ENCODE measurements at places on chromosomes 1 and 21.

GRCh38 chr1:204970937-204971336 lies 72.1 kb upstream of the CNTN2 start:
- no peak for DNase-seq

GRCh38 chr1:103496014-103496635 lies 29.4 kb upstream of the RNPC3 start:
- DNase-seq = no peak

DNA sequence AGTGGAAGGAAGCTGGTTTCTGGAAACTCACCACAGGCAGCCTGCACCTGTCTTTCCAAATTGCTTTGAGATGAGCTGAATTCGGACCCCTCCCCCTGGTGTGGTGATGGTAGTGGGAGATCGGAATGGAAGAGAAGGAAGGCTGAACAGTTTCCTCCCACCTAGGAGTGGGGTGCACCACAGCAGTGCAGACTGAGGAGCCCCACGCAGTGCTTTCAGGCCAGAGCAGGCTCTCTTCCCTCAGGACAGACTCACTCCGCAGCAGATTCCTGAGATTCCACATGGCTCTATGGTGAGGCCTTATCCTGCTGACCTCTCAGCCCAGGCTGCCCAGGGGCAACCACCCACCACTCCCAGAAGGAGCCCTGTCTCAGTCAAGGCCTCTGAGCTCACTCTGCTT lies 80.9 kb downstream of the ATP1A1 start:
- DNase-seq = no peak

GRCh38 chr1:237226177-237226944 lies 184.4 kb downstream of the RYR2 start:
- no peak for DNase-seq

DNA sequence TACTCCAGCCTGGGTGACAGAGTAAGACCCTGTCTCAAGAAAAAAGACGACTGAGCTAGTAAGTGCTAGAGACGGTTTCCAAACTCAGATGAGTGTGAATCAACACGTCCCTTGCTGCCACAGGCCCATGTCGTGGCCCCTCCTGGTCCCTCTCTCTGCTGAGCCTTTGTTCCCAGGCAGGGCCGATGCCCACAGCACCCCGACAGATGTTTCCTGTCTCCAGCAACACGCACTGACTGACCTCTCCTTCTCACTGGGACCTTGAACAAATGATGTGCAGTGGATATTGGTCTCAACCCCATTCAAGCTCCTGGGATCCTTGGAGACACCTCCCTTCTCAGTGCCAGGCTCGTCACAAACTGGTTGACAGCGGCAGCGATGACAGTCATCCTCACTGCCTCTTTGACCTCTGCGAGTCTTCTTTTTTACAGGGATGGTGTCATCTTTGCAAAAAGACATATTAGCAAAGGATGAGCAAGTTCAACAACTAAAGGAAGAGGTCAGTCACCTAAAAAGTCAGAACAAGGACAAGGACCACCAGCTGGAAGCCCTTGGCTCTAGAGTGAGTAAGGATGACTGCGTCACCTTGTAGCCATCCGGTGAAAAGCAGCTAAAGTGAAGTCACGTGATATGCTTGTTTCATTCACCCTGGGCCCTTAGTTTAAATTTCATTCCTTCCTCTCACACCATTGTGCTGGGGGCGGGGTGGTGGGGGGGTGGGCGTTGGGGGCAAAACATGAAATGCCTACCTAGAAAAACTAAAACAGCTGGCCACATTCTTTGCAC lies 65.8 kb downstream of the FHAD1 start:
- DNase-seq = no peak

GRCh38 chr1:112431038-112431437 lies 35.0 kb downstream of the CTTNBP2NL start:
- DNase-seq = no peak

GRCh38 chr1:156707417-156708217 lies 2.2 kb upstream of the CRABP2 start:
- no peak for DNase-seq

GRCh38 chr1:101141376-101141775 lies 95.4 kb upstream of the S1PR1 start:
- DNase-seq = no peak

GRCh38 chr1:160883581-160884513 lies 1.1 kb downstream of the ITLN1 start:
- DNase-seq = no peak

DNA sequence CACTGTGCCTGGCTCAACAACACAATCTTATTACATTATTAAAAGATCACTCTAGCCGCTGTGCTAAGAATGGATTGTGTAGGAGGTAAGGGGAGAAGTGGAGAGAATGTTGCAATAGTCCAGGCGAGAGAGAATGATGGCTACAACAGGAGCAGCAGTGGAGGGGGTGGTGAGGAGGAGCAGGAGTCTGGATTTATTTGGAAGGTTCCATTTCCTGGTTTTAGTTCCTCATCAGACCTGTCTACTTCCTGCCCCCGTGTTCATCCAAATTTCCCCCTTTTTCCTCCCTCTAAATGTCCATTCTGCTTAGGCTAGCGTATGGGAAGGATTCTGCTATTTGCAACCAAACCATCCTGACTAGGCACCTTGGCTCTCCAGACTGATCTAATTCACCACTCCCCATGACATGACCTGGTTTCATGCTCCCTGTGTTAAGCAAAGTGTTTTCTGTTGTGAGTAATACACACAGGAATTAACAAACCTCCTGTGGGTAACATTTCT lies 35.1 kb upstream of the EYA3 start:
- no peak for DNase-seq

DNA sequence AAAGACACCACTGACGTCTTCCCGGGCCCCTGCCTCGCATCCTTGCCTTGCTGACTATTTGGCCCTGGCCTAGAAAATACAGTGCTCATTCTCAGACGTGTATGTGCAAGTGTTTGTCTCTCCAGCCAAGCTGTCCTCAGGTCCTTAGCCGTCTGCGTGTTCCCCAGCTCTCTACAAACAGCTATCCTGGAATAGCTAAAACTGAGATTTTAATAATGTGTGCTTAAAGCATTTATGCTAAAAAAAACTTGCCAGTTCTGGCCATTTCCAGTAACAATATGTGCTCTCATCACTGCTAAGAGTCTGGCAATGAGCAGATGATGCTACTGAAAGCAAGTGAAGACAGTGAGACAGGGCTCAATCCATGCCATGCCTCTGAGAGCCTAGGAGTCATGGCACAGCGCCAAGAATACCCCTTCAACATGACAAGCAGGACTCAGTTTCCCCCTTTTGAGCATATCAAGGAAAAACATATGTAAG lies 55.7 kb downstream of the IRF2BP2 start:
- DNase-seq = no peak

- DNase-seq = no peak
Observed at GRCh38 chr1:198611219-198611618, 27.6 kb upstream of the PTPRC start.

DNA sequence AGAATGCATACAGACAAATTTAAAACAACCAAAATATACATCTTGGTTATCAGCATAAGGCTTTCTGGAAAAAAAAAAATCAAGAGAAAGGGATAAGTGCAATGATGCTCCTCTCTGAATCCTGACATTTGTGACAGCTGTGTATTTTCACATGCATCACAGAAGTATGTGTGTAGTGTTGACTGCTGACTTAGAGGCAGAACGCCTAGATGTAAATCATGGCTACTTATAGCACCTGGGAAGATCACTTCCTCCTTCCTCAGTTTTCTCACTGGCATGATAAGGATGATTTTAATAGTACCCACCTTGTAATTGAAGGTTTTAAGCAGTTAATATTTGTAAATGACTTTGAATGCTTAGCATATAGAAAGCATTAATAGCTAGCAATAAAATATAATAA lies 112.5 kb downstream of the MRPL39 start:
- DNase-seq = no peak

DNA sequence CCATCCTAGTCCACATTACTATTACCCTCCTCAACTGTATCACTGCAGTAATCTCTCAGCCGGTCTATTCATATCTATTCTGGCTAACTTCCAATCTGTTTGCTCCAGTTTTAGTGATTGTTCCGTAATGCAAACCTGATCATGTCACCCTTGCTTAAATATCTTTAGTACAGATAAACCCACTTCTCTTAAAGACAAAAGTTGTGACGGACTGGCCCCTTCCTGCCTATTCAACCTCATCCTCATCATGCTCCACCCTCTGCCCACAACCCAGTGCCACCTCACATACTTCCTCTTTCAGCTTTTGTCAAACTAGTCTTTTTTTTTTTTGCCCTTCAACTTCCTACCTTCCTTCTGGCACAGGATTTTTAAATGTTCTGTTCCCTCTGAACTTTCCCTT lies 2.8 kb upstream of the C1orf162 start:
- DNase-seq = no peak

DNA sequence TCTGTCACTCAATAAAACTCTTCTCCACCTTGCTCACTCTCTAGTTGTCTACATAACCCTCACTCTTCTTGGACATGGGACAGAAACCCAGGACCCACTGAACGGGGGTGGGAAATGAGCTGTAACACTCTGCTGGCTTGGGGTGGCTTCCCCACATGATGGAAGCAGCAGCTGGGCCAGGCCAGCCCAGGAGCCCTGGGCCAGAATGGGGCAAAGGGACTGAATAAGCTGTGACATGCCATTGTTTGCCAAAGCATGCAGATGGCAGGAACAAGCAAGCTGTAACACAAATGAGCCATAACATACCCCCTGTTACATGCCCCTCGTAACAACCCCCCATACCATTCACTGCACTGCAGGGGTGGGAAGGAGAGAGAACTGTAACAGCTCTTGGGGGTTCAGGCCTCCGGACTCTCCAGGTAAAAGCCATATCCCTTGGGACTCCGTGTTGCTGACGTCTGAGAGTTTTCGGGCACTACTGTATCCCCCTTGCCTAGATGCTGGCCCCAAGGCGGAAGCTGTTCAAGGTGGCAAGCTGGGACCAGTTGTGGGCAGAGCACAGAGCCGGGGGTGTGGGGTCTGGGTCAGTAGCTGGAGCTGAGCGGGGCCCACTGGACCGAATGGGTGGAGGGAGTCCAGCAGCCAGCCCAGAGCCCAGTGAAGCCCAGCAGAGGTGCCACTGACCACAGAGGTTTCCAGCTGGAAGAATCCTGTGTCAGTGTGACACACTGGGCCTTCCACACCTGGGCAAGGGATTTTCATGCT lies 56.1 kb upstream of the DMRTB1 start:
- DNase-seq = no peak

- no peak for DNase-seq
Observed at GRCh38 chr1:239778208-239778813, 313.4 kb upstream of the FMN2 start.

DNA sequence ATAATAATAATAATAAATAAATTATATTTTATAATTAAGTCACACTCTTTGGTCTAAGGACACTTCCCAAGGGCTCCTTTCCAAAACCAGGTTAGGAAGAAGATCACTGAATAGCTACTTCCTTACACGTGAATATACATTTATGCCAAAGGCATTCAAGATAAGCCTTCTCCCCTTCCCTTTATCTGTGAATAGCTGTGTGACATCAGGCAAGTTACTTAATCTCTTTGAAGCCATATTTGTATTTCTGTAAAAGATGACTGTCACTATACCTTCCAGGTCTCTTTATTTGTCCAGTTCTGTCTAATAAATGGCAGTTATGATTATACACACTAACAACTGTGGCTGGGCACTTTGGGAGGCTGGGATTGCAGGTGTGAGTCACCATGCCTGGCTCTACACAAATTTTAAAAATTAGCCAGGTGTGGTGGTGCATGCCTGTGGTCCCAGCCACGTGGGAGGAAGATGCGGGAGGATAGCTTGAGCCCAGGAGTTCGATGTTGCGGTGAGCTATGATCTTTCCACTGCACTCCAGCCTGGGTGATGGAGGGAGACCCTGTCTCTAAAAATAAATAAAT lies 5.5 kb upstream of the RNF11 start:
- no peak for DNase-seq

- DNase-seq = no peak
Observed at GRCh38 chr1:97308131-97308530, 586.5 kb downstream of the PTBP2 start.

GRCh38 chr1:45815667-45816458 lies 12.5 kb downstream of the MAST2 start:
- DNase-seq = no peak
